GM20000 (cell line): ENCODE measurements at places on chromosomes 7 and 10.

DNA sequence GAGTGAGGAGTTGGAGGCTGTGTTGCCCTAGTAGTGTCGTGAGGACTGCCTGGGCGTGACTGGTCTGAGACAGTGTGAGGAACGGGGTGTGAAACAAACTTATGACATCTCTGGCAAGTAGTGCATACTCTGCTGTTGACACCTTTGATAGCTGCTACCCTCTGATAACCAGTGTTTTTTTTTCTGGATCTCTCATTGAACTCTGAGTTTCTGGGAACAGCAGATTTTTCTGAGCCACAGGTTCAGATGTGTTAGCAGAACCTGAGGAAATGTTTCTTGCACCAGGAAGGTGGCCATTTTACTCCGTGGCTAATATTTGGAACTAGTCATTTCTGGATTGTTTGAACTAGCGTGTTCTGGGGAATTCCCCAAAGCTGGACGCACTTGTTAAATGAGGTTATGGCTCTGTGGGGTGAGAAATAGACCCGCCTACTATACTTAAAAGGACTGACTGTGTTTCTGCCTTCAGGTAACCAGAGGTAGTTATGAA is 52.9 kb downstream of the AUTS2 start:
- peak; percentile 70 for DNase-seq

- DNase-seq = no peak
These were observed 135.9 kb downstream of the MAD1L1 start for GRCh38 chr7:2096692-2097387.

DNA sequence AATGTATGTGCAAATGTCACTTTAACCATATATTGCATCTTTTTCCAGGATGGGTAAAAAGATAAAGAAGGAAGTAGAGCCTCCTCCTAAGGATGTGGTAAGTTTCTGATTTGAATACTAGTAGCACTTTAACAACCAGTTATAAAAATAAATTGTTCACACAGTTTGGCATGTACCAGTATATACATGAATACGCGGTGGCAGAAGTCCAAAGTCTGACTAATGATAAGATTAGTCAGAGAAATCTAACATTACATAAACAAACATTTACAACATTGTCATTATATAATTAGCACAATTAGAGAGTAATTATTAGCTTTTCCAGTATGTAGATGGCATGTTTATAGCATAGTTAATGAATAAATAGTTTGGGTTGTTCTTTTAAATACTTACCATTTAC is 4.1 kb downstream of the ARMC3 start:
- no peak for DNase-seq

GRCh38 chr10:44853796-44854195 is 57.3 kb upstream of the TMEM72 start:
- DNase-seq = no peak

DNA sequence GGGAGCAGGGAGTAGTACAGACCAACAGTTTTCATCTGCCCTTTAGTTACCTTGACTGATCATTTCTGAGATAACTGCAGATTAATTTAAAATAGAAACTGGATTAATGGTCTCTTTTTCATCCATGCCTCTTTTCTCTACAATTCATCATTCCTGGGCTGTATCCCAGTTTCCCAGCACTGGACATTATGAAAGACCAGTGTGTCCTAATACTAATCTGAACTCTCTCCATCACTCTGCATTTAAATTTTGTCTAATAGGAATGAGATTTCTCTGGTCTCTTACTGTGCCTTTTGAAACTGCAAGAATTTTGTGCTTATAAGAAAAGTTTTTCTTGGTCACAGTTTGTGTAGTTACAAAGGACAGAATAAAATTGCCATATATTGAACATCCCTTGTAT is 12.7 kb downstream of the PLEKHA8 start:
- no peak for DNase-seq
